ENCODE measurements at places on chromosomes 2 and 18.

- no peak for DNase-seq
Measured at GRCh38 chr18:37869051-37869450, 303.5 kb upstream of the CELF4 start.

- DNase-seq: no peak
Measured at GRCh38 chr2:48991415-48992131, 162.7 kb downstream of the FSHR start.

GRCh38 chr2:62038975-62039771 lies 133.7 kb downstream of the COMMD1 start:
- DNase-seq: peak; percentile 11

GRCh38 chr2:88018909-88019308 lies 2.6 kb upstream of the RNU2-63P start:
- DNase-seq: no peak

GRCh38 chr2:68441179-68441993 lies 25.7 kb downstream of the FBXO48 start:
- DNase-seq: peak; percentile 83

GRCh38 chr2:121051311-121051710 lies 233.7 kb downstream of the TFCP2L1 start:
- no peak for DNase-seq

DNA sequence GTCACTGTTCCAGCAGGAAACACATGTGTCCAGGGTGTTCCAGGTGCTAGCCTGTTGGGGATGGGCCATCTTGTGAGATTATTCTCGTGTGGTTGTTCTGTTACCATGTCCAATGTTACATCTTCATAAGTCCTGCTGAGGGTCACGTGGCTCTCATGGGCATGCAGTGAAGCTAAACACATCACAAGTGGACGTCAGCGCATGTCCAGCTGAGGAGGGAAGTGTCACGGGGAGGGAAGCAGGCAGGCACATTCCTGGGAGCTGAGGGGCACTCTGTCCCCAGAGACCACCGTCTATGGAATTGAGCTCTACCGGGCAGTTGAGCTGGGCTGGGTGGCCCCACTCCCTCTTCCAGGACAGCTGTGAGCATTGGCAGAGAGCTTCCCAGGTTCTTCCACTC lies 155.3 kb upstream of the TWIST2 start:
- no peak for DNase-seq

GRCh38 chr18:65924904-65925303 lies 174.1 kb downstream of the CDH7 start:
- DNase-seq: no peak

- DNase-seq: peak; percentile 93
Measured at GRCh38 chr2:133676392-133677130, 108.3 kb upstream of the NCKAP5 start.

GRCh38 chr2:37671009-37671815 lies at the start of gene CDC42EP3:
Gene CDC42EP3 (minus strand): TSS chr2:37671642. CDS start chr2:37646587, 25,055 bp downstream.
- DNase-seq: peak; percentile 67

Measured in fibroblast of skin of back (primary cell).